ENCODE measurements at places on chromosomes 4 and X. TPM values are rescaled to one million over a fixed set of nuclear protein-coding genes. Genes with fewer than 3 reads are reported as not detected.

PDLIM3 gene
- not detected for total RNA-seq

DNA sequence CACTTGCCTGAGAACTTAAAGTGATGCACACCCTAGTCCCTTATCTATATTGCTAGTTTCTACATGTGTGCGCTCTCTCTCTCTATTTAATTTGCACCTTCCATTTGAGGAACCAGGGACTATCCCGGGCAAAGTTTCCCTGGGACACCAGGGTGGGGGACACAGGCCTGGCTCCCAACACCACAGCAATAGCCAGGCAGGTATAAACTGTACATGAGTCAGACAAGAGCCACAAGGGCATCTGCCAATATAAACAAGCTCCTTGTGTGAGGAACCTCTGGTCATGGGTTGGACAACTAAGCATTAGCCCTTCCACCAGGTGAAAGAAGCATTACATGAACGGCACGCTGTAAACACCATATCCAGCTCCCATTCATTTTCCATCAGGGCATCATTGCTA lies 455.5 kb downstream of the STIM2 start:
- peaks cover 7% of the 10 kb centered on the region for H3K27me3 ChIP-seq
- no peaks in the 10 kb centered on the region for H3K4me1 ChIP-seq
- no peak overlapping the region for H3K4me3 ChIP-seq
- no peaks in the 10 kb centered on the region for H3K36me3 ChIP-seq
- no peak for DNase-seq
- H3K27ac ChIP-seq, result no peak overlapping the region

PNCK gene
- total RNA-seq, result 1.1 TPM

DNA sequence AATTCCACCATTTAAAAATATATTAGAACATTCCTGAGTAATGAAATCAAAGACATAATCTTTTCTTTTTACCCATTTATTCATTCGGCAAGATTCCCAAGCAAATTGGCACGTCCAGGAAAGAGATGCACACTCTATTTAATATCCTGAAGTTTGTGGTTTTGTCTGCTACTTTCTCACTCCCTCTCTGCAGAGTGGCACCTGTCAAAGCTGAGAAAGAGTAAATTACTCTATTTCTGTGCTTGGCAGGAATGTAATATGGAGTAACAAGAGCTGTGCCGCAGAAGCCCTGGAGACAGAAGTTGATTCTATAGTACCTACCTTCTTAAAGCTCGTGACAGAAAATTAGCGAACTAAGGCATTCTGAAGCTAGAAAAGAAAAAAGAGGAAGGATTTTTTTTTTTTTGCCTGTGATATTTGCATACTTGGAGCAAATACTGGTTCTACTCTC lies 5.5 kb downstream of the GSTCD start:
- no peak overlapping the region for H3K4me3 ChIP-seq
- no peaks in the 10 kb centered on the region for H3K27me3 ChIP-seq
- peaks cover 3% of the 10 kb centered on the region for H3K4me1 ChIP-seq
- DNase-seq, result no peak
- no peaks in the 10 kb centered on the region for H3K36me3 ChIP-seq
- H3K27ac ChIP-seq, result no peak overlapping the region

DNA sequence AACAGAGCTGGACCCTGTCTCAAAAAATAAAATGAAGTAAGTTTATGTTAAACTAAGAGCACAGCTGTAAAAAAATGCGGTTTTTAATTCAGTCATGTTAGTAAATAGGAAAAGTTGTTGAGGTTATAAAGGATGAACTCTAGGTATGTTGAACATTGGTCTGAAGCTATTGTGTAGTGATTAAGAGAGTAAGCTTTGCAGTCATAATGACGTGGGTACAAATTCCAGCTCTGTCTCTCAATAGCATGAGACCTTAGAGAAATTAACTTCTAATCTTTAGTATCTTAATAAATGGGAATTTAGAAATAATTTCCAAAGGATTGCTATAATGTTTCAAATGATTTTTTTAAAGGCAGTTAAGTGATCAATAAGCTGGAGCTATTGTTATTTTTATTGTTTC lies 2.9 kb upstream of the YTHDC1 start:
- H3K4me3 ChIP-seq, result no peak overlapping the region
- DNase-seq, result no peak

GRCh38 chr4:171644430-171645057 lies 168.7 kb upstream of the GALNTL6 start:
- no peak for DNase-seq
- no peaks in the 10 kb centered on the region for H3K36me3 ChIP-seq
- H3K27me3 ChIP-seq, result no peaks in the 10 kb centered on the region
- H3K27ac ChIP-seq, result no peak overlapping the region
- H3K4me3 ChIP-seq, result no peak overlapping the region

NPFFR2 gene
- not detected for total RNA-seq

GRCh38 chr4:1567808-1568581 lies 116.1 kb downstream of the FAM53A start:
- H3K4me3 ChIP-seq, result no peak overlapping the region
- H3K27ac ChIP-seq, result no peak overlapping the region
- no peaks in the 10 kb centered on the region for H3K36me3 ChIP-seq
- peak; percentile 32 for DNase-seq
- peaks cover 3% of the 10 kb centered on the region for H3K4me1 ChIP-seq

CCDC160 gene
- total RNA-seq, result not detected

- DNase-seq, result no peak
- no peak overlapping the region for H3K4me3 ChIP-seq
- H3K4me1 ChIP-seq, result peaks cover 64% of the 10 kb centered on the region
- no peaks in the 10 kb centered on the region for H3K27me3 ChIP-seq
- peak overlapping the region; percentile 71 for H3K27ac ChIP-seq
These were observed 54.1 kb downstream of the RPS6KA3 start for GRCh38 chrX:20212486-20213089.

DNA sequence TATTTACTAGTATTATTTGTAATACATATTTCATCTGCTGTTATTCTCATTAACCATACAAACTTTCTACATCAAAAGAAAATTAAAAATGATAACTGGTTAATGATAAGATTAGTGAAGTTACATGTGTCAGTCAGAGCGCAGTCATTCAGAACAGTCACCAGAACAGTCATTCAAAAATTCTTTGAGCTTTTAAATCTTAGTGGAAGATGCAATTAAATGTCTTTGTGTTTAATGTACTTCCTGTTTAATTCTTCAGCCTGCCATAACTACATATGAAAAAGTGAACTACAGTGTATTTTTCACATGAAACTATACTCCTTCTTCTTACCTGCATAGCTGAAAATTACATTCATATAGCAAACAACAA lies 179.7 kb upstream of the NDST4 start:
- no peaks in the 10 kb centered on the region for H3K27me3 ChIP-seq
- no peak for DNase-seq
- H3K4me3 ChIP-seq, result no peak overlapping the region
- H3K27ac ChIP-seq, result no peak overlapping the region
- H3K36me3 ChIP-seq, result no peaks in the 10 kb centered on the region

DNA sequence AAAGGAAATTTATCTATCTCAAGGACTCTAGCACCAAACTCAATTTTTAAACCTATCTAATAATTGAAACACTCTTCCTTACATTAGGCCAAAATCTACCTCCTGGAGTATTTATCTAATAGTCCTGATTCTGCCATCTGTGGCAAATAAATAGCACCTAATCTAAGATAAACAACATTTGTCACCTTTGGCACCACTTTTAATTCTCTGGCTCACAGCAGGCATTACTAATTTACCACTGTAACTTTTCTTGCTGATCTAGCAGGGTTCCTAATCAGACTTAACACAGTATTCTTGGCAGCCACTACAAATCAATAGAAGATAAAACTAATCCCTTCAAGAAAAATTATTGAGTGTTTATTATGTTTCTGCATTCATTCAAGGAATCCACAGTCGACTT lies 161.1 kb downstream of the KCTD8 start:
- DNase-seq, result no peak
- no peaks in the 10 kb centered on the region for H3K4me1 ChIP-seq
- H3K4me3 ChIP-seq, result no peak overlapping the region
- H3K36me3 ChIP-seq, result no peaks in the 10 kb centered on the region
- no peak overlapping the region for H3K27ac ChIP-seq

DNA sequence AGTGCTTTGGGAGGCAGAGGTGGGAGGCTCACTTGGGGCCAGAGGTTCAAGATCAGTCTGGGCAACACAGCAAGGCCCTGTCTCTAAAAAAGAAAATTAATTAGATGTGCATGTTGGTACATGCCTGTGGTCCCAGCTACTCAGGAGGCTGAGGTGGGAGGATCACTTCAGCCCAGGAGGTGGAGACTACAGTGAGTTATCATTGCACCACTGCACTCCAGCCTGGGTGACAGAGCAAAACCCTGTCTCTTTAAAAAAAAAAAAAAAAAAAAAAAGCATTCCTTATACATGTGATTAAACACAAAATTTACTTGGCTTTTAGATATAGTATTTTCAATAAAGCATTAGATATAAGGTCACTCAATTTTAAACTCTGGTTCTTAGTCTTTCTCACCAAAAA lies 34.9 kb downstream of the SMARCA1 start:
- no peaks in the 10 kb centered on the region for H3K4me1 ChIP-seq
- no peak for DNase-seq
- H3K36me3 ChIP-seq, result no peaks in the 10 kb centered on the region
- no peak overlapping the region for H3K4me3 ChIP-seq
- H3K27ac ChIP-seq, result no peak overlapping the region

DNA sequence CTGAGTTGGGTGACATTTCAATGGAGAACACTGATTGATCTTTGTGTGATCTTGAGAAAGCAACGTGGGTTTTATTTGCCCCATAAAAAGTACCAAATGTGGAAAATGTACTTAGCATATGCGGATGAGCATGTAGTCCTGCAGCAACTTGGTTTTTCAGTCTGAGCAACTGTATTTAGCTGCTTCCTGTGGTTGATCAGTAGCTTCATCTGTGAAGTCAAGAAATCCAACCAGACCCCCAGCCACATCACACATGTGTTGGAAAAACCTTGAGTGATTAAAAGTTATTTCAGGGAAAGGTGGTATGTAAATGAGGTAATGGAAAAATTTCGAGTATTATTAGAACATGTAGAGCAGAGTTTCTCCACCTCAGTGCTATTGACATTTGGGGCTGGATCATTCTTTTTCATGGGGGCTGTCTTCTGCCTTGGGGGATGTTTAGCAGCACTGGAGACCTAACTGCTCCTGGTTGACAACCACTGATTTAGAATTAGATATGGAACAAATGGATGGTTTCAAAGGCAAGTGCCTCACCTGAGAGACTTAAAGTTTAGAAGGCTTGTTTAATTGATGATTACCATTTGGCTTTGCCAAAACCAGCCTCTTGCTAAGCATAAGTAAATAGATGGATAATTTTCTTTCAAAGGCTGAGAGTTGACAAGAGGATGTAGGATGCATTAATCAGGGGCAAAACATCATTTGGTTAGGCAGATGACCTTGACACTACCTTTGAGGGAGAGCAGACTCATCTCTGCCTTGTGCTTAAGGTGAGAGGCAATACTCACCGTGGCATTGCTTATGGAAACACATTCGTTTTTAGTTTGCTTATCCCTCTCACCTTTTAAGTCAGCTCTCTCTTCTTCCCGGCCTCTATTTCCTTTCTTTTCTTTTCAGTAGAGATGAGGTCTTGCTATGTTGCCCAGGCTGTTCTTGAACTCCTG lies 193.0 kb upstream of the RPS6KA3 start:
- no peak overlapping the region for H3K4me3 ChIP-seq
- peak overlapping the region; percentile 69 for H3K27ac ChIP-seq
- H3K4me1 ChIP-seq, result peaks cover 43% of the 10 kb centered on the region
- H3K27me3 ChIP-seq, result no peaks in the 10 kb centered on the region
- DNase-seq, result peak; percentile 64
- no peaks in the 10 kb centered on the region for H3K36me3 ChIP-seq

UFSP2 gene
- 36.1 TPM for total RNA-seq

MGAT4D gene
- not detected for total RNA-seq

GRCh38 chrX:317424-318067 lies 1.1 kb downstream of the GTPBP6 start:
- H3K27ac ChIP-seq, result peak overlapping the region; percentile 99
- peak overlapping the region; percentile 89 for H3K4me3 ChIP-seq
- H3K27me3 ChIP-seq, result no peaks in the 10 kb centered on the region
- no peak for DNase-seq

DNA sequence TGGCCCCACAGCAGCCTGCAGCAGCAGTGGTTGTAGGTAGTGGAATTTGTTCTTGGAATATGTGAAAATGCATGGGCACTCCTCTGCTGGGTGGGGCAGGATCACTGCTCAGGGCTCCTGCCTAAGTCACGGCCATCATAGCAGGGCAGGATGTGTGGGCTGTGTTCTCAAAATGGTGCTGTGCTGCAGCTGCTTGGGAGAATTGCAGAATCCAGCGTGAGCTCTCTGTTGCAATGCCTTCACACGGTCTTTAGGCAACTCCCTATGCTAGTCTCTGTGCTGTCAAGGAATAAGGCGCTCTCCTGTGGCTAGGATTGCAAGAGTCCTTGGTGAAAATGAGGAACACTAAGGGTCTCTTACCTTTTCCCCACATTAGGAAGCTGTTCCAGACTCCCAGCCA lies 42.9 kb downstream of the F8 start:
- H3K27ac ChIP-seq, result no peak overlapping the region
- peaks cover 2% of the 10 kb centered on the region for H3K27me3 ChIP-seq
- peaks cover 5% of the 10 kb centered on the region for H3K4me1 ChIP-seq
- no peaks in the 10 kb centered on the region for H3K36me3 ChIP-seq

DNA sequence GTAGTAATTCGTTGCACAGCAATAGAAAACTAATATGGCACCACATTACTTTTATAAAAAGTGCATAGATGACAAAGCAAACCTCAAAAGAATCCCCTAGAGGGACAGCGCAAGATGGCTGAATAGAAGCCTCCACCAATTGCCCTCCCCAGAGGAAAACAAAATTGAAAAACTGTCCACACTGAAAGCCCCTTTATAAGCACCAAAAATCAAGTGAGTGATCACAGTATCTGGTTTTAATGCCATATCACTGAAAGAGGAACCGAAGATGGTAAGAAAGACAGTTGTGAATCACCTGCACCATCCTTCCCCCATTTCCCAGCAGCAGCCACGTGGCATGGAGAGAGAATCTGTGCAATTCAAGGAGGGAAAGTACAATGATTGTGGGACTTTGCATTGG lies 522.2 kb downstream of the GLUD2 start:
- DNase-seq, result no peak
- H3K36me3 ChIP-seq, result no peaks in the 10 kb centered on the region
- no peaks in the 10 kb centered on the region for H3K27me3 ChIP-seq
- H3K4me1 ChIP-seq, result no peaks in the 10 kb centered on the region
- H3K27ac ChIP-seq, result no peak overlapping the region
- H3K4me3 ChIP-seq, result no peak overlapping the region

DNA sequence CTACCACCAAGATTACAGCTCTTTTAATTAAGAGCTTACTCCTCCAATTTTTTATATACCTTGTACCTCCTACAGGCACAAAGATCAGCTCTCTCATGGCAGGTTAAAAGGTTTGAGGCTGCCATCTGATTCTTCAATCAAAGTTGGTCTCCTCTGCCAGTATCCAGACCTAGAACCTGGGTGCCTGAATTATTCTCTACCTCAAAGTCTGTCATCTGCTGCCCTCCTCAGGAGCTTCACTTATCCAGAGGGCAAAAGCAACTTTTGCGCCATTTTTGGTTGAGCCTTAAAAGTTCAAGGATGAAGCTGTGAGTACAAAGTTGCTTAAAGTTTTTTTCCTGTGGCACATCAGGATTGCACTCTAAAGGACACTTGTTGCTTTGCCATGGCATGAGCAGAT lies 343.7 kb upstream of the PPP1R2C start:
- no peaks in the 10 kb centered on the region for H3K27me3 ChIP-seq
- no peaks in the 10 kb centered on the region for H3K4me1 ChIP-seq
- DNase-seq, result no peak
- no peak overlapping the region for H3K27ac ChIP-seq

GRCh38 chrX:133864236-133864635 lies 121.2 kb downstream of the GPC3 start:
- DNase-seq, result no peak
- H3K27ac ChIP-seq, result no peak overlapping the region
- H3K4me3 ChIP-seq, result no peak overlapping the region
- no peaks in the 10 kb centered on the region for H3K4me1 ChIP-seq
- no peaks in the 10 kb centered on the region for H3K27me3 ChIP-seq

SPANXA1 gene
- total RNA-seq, result not detected

CENPI gene
- 17.5 TPM for total RNA-seq

Measured in activated CD8-positive, alpha-beta T cell treated with anti-CD3 and anti-CD28 coated beads for 36 hours (primary cell).